Effector CD8-positive, alpha-beta T cell (primary cell): ENCODE measurements at places on chromosomes 4 and X.

- no peak for DNase-seq
Observed at GRCh38 chrX:136794080-136794479, 13.3 kb upstream of the ARHGEF6 start.

GRCh38 chrX:153522259-153522658 lies 4.8 kb downstream of the ATP2B3 start:
- DNase-seq: no peak

GRCh38 chrX:49878128-49878833 lies 1.0 kb upstream of the USP27X start:
- no peak for DNase-seq

GRCh38 chrX:933611-934010 lies 278.8 kb downstream of the CRLF2 start:
- no peak for DNase-seq

DNA sequence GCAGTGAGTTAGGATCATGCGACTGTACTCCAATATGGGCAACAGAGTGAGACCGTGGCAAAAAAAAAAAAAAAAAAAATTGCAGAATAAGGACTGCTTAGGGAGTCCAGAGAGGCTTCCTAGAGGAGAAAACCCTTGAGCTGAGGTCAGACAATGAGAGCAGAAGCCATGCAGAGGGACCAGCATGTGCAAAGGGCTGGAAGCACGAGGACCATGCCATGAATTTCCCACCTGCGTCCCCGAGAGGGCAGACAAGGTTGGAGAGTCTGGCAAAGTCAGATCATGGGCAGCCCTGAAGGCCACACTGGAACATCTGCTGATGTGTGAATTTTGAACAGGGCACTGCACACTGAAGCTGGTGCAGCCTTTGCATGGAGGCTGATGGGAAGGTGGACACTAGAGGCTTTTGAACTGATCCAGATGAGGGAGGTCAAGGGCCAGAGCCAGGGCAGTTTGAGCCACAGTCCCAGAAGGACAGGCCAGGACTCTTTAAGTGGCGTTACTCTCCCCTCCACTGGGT lies 6.5 kb upstream of the JAKMIP1 start:
- no peak for DNase-seq

GRCh38 chr4:179128299-179128698 lies 1686.1 kb upstream of the AGA start:
- no peak for DNase-seq

DNA sequence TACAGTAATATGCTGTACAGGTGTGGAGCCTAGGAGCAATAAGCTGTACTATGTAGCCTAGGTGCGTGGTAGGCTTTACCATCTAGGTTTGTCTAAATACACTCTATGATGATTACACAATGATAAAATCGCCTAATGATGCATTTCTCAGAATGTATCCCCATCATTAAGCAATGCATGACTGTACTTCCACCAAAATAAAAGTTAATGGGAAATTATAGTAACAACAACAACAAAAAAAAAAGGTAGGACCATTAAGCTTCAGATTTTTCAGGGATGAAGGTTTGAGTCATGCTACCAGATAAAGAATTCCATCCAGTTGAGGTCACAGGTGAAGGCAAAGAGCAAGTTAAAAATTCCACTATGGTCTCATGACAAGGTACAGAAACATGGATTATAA lies 68.2 kb downstream of the MAGEA10 start:
- DNase-seq: no peak

DNA sequence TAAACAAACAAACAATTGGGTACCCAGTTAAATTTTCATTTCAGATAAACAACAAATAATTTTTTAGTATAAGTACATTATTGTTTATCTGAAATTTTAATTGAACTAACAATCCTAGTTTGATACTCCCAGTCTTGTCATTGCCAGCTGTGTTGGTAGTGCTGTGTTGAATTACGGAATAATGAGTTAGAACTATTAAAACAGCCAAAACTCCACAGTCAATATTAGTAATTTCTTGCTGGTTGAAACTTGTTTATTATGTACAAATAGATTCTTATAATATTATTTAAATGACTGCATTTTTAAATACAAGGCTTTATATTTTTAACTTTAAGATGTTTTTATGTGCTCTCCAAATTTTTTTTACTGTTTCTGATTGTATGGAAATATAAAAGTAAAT lies 2.9 kb downstream of the CXCL8 start:
- no peak for DNase-seq

- no peak for DNase-seq
Observed at GRCh38 chr4:31236639-31237173, 516.5 kb downstream of the PCDH7 start.

DNA sequence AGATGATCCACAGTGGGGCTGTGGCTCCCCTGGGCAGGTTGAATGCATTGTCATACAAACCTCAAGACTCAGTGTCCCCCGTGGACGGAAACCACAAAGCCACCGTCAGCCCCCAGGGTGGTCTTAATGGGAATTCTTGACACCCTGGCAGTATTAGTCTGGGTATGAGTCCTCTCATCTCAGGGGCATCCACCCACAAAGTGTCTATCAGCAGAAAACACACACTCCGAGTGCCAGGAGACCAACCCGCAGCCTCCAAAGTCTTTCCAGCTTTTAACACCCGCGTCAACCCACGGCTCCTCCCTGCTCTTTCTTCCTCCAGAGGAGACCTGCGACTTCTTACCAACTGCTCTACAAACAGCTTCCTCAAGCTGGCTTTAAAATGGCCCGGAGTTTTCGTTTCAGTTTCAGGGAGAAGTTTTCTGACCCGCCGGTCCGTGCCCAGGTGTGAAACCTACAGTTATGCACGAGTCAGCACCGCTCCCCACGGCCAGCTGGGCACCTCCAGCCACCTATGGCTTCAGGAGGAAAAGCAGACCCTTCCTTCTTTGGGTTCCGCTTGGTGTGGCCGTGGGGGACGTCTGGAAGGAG lies 14.4 kb upstream of the ASMTL start:
- DNase-seq: no peak

- no peak for DNase-seq
Observed at GRCh38 chr4:186669159-186669731, 54.4 kb downstream of the FAT1 start.

DNA sequence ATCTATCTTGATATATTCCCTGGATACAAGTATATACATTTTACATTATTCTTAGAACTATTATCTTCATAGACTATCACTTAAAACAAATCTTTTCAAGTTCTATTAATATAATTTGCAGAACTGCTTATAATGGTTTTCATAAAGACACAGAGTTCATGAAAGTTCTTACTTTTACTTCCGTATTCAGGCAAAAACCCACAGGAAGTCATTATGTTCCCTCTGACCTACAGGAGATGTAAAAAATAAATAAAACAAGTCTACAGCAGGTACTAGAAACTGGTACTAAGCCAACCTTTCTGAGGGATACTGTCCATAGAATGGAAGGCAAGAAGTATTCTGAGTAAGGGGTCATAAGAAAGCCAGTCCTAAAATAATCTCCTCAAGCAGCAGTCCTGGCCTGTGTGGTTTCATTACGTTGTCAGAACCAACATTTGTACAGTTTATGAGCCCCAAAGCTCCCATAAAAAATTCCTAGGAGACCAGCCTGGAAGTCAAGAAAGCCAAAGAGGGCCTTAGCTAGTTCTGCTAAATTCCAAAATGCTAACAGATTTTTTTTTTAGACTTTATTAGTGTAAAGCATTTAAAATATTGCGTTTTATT lies 68.6 kb downstream of the CAMK2D start:
- DNase-seq: no peak

DNA sequence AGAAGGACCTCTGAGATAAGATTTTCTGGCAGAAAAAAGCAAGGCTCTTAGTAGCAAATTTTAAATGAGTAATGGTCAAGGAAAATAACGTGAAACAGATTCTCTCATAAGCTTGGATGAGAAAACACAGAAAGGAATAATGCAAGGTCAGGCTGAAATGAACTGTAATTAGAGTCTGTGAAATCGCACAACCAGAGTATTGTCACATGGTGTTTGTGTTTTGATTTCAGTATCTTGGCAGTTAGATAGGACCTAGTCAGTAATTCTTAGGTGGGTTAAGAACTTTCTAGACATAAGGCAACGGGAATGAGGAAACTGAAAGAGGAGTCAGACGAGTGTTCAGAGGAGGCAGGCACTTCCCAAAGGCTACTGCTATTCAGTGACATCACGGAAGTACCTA lies 34.6 kb downstream of the LIMCH1 start:
- DNase-seq: no peak

GRCh38 chr4:81491943-81492342 lies 20.2 kb upstream of the RASGEF1B start:
- no peak for DNase-seq

GRCh38 chr4:537436-538264 lies 38.4 kb downstream of the TMEM271 start:
- DNase-seq: no peak

DNA sequence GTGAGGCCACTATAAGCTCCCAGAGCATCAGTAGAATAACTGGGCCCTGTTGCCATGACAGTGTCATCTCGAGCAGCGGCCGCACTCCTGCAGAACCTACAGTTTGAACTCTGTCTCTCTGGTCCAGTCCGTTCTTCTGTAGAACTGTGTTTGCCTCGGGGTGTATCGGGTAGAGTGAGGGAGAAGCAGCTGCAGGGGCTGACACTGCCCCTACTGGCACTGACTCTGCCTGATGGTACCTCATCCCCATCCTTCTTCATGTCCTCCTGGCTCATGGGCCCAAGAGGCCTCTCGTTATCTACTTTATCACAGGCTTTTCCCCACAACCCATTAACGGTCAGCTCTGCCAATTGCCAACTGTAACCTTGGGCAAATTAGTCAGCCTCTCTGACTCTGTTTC lies 96.5 kb downstream of the NPNT start:
- no peak for DNase-seq

- DNase-seq: no peak
Observed at GRCh38 chr4:100539706-100540105, 21.9 kb upstream of the EMCN start.

DNA sequence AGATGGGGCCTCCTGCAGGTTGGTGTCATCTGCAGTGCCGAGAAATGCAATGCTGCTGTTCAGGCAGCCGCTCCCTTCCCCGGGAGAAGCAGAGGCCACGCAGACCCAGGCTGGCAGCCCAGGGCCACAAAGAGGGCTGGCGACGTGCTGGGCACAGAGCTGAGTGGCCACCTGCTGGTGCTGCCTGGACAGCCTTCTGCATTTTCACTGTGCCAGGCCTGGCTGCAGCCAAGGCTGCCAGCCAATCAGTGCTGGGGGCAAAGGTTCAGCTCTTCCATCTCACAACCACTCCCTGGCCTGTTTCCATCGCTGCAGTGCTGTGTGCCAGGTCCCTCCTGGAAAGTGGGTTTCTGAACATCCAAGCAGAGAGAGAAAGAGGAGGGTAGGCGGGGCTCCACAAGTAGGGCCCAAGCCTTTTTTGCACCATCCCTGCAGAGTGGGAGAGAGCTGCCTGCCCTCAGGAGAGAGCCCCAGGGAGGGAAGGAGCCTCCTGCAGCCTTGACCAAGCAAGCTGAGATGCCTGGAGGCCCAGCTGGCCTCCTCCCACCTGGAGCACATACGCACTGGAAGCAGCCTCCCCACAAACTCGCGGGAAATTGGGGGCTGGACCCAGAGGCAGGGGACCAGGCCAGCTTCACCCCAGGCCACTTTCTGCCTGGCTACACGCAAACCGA lies 20.1 kb downstream of the ADRA2C start:
- DNase-seq: no peak

DNA sequence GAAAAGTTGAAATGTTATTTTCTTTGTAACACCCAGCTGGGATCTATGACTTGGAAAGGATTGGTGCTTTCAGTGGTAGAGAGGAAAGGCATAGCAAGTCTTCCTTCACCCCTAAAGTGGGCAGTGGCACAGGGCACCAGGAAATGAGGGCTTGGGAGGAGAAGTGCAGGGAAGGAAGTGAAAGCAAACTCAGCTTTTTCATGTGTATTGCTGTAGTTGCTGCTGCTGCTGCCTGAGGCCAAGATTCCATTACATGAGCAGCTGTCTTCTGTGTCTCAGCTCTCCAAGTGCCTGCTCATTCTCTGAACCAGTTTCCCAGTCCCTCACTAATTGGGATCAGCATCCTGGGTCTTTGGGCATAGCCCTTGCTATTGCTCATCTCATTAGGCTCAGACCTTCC lies 2.6 kb downstream of the HCCS start:
- no peak for DNase-seq

- no peak for DNase-seq
Observed at GRCh38 chrX:141642979-141643378, 53.5 kb downstream of the SPANXA2 start.

DNA sequence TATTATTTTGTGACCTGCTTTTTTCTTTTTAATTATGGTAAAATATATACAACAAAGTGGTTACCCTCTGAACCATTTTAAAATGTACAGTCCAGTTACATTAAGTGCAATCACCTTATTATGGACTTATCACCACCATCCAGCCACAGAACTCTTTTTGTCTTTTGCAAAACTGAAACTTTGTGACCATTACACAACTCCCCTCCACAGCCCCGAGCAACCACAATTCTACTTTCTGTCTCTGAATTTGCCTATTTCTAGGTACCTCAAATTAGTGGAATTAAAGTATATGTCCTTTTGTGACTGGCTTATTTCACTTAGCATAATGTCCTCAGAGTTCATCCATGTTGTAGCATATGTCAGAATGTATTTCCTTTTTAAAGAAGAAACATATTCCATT lies 39.3 kb upstream of the WWC2 start:
- no peak for DNase-seq

GRCh38 chr4:101239665-101240064 lies 107.7 kb downstream of the PPP3CA start:
- DNase-seq: no peak

DNA sequence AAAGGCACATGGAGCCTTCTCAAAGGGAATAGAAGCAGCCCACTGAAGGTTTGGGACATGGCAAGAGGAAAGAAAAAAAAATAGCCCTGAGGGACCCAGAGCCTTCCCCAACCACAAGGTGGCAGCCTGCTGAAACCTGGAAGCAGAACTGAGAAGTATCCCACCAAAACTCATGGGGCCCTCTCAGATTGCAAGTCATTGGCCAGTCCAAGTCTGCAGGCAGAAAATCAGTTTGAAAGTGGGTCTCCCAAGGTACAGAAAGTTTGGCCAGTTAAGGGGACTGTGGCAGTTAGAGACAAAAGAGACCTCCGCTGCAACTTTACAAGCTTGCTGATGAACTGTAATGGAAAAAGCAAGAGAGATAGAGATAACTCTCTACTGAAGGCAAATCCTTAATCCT lies 155.8 kb downstream of the ANTXR2 start:
- no peak for DNase-seq

- DNase-seq: no peak
Observed at GRCh38 chr4:184645904-184646610, 3.2 kb downstream of the CASP3 start.

- DNase-seq: peak; percentile 0
Observed at GRCh38 chrX:39450234-39450977, 647.4 kb downstream of the BCOR start.

GRCh38 chrX:137428766-137429591 lies 136.9 kb upstream of the ZIC3 start:
- no peak for DNase-seq

GRCh38 chr4:117249333-117249732 lies 164.0 kb upstream of the TRAM1L1 start:
- DNase-seq: no peak

GRCh38 chrX:70455366-70456202 lies 10.9 kb downstream of the DLG3 start:
- DNase-seq: no peak
